GF-D8 (cell line): ENCODE measurements at places on chromosomes 7 and 10.

GRCh38 chr7:79502151-79502550, 48.7 kb upstream of the MAGI2 start:
- no peak for DNase-seq

GRCh38 chr7:157253850-157254249, 83.0 kb upstream of the DNAJB6 start:
- DNase-seq, result no peak

DNA sequence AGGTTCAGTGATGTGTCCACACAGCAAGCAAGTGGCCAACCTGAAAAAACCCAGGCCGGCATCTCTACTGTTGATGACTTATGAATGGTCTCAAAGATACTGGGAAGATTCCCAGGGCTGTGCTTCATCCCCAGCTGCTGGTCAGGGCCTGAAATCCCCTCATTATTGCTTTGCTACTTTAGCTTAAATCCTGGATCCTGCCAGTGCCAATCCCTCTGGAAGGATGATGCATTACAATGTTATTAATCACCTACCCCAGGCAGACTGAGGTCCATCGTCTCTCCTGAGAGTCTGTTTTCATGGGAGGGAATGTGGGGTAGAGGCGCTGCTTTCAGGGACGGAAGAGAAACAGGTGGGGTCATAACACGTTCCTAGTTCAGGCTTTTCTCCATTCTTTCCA, 371.6 kb downstream of the RPS24 start:
- no peak for DNase-seq

DNA sequence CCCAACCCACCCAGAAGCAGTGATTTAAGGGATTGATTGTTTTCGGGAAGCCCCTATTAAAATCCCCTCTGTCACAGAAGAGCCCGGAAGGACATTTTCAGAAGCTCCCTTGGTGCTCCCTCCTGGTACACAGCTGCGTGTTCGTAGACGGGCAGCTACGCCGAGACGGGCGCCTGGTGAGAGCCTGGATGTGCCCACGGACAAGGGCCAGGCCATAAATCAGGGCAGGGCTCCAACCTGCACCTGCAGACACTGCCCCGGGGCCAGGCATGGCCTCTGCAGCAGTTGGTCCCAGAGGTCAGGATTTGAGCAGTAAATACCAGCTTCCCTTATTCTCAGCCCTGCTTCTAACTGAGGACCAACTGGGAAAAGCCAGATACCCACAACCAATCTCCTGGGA, 106.8 kb downstream of the PAXIP1 start:
- DNase-seq, result no peak

DNA sequence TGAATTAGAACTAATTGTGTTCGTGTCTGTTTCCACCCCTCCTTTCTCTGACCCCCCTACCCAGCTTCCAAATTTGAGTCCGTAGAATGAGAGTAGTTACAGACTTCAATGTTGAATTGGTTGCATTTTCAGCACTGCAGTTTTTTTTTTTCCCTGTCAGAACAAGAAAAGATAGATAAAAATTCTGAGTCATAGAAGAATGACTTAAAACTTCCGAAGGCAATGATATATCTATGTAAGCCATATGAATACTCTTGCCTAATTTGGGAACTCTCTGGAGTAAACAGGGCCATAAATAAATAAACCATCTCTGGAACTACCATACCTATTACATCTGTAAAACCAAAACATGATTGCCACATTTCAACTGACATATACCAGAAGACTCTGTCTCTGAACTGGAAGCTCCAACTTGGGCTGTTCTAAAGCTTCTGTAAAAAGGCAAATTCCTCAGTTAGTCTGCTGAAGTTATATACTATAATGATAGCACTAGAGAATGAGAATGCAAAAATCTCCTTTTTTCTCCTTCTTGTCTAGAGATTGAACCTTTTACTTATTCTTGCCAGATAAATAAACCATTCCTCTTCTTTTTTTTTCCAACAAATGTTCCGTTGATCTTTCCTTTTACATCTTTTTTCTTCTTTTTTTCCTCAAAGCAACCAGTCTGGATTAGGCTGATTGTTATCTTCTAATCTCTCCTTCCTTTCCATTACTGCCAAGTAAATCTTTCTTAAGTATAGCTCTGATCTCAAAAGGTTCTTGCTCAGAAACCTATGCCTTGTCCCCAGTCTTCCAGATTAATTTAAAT, 23.5 kb downstream of the VCL start:
- peak; percentile 7 for DNase-seq

DNA sequence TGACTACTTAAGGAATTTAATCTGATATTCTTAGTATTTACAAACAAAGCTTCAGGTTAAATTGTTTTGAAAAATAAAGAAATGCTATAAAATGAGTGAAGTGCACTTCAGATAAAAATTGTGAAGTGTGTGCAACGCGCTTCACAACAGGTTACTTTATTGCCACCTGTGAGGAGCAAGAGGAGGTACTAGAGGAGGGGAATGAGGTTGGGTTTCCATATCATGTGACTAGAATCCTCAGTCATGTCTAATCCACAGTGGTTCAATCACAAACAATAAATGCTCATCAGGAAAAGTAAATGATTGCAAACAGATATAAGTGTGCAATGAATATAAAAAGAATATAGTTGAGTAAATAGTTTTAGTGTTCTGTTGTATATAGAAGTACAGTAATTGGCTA, 34.5 kb upstream of the CD36 start:
- DNase-seq, result no peak

DNA sequence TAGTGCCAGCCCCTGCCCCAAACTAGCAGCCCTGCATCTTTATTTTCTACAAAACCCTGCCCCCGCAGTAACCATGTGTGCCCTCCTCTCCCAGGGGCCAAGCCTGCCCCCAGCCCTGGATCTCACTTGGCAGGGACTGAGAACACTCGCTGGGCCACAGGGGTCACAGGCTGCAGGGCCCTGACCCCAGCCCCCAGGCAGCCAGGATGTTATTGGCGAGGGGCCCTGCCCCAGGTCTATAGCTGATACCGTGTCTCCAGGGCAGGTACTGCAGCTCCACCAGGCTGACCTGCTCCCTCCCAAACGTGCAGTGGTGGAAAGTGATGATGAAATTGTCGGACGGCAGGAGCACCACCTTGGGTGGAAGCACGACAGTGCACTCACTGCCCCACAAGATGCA, 35.9 kb upstream of the TUBB8 start:
- DNase-seq, result no peak

- DNase-seq, result no peak
These were observed 39.4 kb downstream of the VIPR2 start for GRCh38 chr7:159105066-159105780.

DNA sequence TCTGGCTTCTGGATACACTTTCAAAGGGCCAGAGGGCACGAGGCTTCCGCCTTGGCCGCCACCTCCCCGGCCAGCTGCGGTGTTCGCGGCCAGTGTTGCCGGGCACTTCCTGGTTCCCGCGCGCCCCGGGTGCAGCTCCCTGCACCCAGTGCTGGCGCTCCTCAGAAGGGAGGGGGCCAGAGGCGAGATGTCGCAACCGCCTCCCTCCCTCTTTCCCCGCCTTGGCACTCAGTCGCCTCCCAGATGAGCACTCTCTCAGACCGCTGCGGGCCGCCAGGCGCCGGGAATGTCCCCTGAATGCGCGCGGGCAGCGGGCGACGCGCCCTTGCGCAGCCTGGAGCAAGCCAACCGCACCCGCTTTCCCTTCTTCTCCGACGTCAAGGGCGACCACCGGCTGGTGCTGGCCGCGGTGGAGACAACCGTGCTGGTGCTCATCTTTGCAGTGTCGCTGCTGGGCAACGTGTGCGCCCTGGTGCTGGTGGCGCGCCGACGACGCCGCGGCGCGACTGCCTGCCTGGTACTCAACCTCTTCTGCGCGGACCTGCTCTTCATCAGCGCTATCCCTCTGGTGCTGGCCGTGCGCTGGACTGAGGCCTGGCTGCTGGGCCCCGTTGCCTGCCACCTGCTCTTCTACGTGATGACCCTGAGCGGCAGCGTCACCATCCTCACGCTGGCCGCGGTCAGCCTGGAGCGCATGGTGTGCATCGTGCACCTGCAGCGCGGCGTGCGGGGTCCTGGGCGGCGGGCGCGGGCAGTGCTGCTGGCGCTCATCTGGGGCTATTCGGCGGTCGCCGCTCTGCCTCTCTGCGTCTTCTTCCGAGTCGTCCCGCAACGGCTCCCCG, at the start of gene FFAR4:
Gene FFAR4, plus strand, starts transcription at position 231 of the 842 bp plus-strand sequence. Its CDS starts 56 bp downstream, at position 287.
- no peak for DNase-seq

DNA sequence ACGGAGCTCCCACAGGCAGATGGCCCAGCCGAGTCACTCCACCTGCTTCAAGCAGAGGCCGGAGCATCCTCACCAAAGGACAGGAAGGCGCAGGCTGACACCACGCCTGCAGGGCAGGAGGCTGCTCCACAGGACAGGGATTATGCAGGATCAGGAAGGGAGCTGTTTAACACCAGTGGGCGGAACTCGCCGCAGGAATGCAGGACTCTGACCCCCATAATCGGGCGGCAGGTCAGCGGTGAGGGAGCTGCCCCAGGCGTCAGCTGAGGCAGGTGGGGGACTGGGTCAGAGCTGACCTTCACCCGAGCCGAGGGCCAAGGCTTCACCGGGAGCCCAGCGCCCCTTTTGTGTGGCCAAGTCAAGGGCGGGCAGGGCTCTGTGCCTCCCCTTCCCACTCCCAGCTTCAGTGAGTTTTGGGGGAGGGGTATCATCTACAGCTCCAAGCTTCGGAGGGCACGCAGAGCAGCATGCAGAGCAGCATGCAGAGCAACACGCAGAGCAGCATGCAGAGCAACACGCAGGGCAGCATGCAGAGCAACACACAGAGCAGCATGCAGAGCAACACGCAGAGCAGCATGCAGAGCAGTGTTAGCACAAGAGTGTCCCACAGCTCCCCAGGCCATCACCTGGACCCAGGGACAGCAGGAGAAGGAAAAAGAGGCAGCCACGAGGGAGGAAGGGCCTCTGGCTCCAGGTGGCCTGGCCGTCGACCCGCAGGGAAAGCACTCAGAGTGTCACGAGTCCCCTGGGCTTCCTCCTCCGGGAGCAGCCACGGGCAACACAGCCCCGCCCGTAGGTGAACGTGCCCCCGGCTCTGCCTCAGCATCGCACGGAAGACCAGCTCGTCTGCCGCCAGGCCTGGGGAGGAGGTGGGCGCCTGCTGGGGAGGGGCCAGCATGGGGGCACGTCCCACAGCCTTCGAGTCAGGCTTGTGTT, 151.7 kb upstream of the PPP2R2D start:
- DNase-seq, result no peak

DNA sequence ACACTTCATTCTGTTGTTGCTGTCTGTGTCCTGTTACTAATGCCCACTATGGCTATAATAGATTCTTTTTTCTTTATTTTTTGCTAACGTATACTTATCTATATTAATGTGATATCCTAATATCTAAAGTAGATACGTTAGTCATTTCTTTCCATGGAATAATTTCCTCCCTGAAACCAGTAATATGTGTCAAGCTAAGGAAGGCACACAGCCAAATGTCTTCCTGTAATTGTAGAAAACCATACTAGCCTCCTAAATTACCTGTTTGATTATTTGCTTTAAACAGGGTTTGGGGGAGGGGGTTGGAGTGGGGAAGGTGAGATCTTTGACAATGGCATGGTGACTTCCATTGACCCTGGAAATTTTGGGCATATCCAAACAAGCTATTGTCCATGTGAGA, 56.4 kb downstream of the THNSL1 start:
- DNase-seq, result no peak

- no peak for DNase-seq
These were observed 236.5 kb downstream of the WDR11 start for GRCh38 chr10:121087688-121088087.

DNA sequence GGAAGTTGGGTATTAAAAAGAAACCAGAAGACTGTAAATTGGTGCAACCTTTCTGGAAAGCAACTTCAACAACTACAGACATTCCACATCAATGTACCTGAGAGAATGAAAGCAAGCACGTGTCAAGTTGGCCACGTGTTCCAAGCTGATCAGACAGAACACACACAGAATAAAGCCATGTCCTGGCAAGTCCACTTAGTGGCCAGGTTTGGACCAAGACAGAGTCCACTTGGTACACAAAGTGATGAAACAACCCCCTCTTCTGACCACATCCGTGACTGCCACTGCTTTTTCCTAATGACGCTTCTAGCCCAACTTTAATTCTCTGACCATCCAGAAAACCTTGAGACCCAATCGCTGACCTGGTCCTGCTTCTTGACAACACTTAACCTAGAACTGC, 109.4 kb downstream of the ABLIM1 start:
- DNase-seq, result no peak

DNA sequence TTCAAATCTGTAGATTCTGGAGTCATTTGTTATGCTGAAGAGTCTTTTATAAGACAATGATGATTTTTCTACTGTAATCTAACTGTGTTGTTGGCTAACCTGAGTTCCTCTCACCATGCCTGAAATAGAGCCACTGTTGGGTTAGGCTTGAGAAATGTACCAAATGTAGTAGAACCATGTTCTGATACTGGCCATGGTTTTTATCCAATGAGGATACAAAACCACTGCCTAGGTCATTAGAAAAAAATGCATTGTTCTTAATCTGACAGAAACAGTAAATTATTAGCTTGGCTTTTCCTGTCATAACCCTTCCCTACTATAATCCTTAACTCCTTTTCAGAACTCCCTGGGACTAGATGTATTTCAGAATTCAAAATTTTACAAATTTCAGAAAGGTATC, 86.6 kb downstream of the RAPGEF5 start:
- no peak for DNase-seq

GRCh38 chr7:121058975-121059374, 70.5 kb downstream of the CPED1 start:
- no peak for DNase-seq

DNA sequence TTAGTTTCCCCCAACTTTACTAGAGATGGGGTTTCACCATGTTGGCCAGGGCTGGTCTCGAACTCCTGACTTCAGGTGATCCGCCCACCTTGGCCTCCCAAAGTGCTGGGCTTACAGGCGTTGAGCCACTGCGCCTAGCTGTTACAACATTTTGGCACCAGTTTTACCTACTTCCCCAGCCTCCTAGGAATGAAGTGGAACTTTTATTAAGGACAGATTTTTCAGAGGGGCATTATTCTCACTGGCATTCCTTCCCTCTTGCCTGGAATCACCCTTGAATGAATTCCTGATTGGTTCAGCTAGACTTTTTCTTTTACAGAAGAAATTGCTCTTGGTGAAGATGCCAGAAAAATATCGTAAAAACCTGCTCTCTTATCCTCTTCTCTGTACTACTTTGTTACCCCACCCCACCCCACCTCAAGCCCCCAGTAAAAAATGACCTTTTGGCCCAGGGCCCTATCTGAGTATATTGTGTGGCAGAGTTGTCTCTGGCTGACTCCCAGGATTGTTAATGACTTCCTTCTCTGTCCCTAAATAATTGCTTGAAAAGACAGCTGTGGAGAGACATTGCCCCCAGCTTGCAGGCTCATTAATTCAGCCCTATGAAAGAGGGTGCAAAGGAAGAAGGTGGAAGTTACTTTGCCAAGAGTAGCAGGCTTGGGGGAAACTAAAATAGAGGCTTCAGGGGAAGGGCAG, 189.6 kb downstream of the AUTS2 start:
- DNase-seq, result no peak

GRCh38 chr10:86043236-86043635, 323.4 kb downstream of the GRID1 start:
- no peak for DNase-seq

- peak; percentile 32 for DNase-seq
These were observed 130.3 kb downstream of the NRF1 start for GRCh38 chr7:129741743-129742213.

GRCh38 chr10:88254091-88254490, 329.0 kb downstream of the RNLS start:
- DNase-seq, result no peak
